ENCODE measurements at places on chromosomes 13 and 19.

- DNase-seq = no peak
Measured at GRCh38 chr13:25380741-25381324, 9.1 kb downstream of the ATP8A2 start.

DNA sequence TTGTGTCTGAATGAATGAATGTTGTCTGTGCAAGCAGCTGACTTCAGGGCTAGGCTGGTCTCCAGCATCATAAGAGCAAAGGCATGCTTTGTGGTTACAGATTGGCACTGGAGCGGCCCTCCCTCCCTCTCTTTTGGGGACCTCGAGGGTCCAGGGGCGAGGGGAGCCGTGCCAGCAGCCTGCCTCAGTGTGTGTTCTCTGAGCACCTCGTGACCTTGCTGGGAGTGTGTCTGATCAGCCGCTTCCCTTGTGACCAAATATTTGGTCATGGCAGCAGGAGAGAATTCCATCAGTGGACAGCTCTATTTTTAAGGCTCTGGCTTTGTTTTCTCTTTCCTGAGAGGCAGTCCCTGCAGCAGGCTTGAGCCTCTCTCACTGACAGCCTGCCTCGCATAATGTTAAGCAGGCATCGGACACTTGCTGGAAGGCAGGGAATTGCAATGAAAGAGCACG is 329.7 kb downstream of the UQCRFS1 start:
- no peak for DNase-seq

- no peak for DNase-seq
Measured at GRCh38 chr19:38251564-38252051, 4.6 kb downstream of the PPP1R14A start.

DNA sequence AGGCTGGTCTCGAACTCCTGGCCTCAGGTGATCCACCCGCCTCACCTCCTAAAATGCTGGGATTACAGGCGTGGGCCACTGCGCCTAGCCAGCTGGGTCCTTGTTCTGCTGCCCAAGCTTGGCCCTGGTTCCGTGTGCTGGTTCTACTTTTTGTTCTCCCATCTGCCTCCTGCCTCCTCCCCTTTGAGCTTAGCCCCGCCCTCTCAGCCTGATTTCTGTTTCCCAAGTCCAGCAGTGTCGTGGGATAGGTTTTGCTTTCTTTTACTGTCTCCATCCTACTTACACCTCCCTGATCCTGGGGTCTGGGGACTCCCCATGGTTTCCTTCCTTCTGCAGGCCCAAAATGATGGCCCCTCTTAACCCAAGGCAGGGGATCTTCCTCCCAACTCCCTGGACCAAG is 2.4 kb downstream of the BLOC1S3 start:
- DNase-seq = no peak

- peak; percentile 35 for DNase-seq
Measured at GRCh38 chr19:39845584-39845932, 621 bp downstream of the FBL start.

DNA sequence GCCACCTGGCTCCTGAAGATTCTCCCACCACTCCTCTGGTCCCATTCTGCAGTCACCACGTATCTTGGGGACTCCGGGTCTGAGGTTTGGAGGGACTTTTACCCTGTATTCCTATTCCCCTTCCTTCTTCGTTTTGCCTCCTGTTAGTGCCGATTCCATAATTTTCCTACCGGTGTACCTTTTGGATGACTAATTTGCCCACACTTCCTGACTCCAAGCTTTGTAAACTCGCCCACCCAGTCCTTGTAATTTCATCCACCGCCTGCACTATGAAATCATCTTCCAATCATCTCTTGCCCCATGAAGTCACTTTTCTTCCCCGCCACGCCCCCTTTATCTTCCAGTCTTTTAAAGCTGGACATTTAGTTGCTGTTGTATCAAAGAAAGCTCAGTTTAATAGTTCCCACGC is 572 bp downstream of the UCHL3 start:
- DNase-seq = no peak

GRCh38 chr19:2962018-2962670 is 15.2 kb upstream of the TLE6 start:
- peak; percentile 55 for DNase-seq

DNA sequence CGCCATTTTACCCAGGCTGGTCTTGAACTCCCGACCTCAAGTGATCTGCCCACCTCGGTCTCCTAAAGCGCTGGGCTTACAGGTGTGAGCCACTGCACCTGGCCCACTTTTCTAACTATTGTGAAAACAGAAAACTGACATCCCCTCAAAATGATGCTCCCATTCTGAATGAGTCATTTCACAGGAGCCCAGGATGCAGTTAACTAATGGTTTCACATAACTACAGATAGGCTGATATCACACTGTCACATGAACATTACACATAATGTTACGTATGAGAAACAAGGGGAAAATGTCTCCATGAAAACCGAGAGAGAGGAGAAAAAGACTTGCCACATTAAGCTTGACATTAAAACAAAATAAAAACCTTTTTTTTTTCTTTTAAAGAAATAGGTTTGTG is 37.5 kb downstream of the N4BP2L2 start:
- DNase-seq = no peak

DNA sequence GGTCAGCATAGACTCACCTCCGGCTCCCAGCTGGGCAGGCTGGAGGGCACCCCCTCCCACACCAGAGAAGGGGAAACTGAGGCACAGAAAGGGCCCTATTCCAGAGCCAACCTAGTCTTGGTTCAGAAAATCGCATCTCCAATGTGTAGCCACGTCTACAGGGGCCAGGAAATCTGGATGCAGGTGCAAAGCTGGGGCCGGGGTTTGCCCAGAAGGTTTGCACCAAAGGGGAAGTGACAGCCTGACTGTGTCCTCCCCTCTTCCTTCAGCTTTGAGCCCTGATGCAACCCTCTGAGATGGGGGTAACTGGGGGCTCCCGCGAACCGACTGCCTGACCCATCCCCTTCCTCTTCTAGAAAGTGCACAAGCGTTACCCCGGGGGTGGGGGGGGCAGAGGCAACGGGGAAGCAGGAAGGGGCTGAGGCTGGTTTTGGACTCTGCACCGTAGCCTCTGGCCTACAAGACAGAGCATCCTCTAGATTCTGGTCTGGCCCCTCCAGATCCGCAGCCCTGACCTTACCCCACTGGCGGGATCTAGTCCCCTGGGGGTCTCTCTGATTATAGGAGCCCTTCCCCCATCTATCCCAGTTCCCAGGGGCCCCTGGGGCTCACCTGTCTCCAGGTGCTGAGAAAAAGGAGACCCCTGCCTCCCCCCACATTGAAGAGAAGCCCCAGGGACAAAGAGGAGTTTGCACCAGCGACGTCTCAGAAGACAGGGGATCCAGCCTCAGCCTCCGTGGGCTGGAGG is 1.1 kb upstream of the ONECUT3 start:
- no peak for DNase-seq

DNA sequence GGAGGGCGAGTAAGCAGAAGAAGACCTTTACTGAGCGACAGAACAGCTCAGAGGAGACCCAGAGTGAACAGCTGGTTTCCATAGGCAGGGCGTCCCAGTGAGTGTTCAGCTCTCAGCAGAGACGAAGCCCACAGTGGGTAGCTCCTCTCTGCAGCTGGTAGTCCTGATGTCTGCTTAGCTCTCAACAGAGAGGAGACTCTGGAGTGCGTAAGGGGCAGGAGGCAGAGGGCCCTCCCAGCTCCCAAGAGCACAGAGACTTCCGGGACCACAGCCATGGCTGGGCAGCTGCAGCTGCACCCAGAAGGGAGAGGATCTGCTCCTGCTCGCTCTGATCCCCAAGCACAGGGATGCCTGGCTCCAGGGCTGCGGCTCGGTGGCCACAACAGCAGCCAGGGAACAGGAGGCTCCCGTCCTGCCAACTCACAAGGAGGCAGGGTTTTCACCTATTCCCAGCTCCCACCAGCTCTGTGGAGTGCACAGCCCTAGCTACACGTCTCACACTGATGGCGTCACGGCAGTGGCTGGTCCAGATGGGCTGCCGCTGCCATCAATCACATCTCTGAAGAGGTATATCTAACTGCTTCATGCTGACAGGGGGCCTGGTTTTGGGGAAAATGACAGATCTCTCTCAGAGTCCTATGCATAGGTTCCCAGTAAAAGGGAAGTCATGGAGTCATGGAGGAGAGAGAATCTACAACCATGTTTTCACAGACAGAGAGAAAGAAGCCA is 2660.1 kb upstream of the PCDH20 start:
- DNase-seq = no peak

DNA sequence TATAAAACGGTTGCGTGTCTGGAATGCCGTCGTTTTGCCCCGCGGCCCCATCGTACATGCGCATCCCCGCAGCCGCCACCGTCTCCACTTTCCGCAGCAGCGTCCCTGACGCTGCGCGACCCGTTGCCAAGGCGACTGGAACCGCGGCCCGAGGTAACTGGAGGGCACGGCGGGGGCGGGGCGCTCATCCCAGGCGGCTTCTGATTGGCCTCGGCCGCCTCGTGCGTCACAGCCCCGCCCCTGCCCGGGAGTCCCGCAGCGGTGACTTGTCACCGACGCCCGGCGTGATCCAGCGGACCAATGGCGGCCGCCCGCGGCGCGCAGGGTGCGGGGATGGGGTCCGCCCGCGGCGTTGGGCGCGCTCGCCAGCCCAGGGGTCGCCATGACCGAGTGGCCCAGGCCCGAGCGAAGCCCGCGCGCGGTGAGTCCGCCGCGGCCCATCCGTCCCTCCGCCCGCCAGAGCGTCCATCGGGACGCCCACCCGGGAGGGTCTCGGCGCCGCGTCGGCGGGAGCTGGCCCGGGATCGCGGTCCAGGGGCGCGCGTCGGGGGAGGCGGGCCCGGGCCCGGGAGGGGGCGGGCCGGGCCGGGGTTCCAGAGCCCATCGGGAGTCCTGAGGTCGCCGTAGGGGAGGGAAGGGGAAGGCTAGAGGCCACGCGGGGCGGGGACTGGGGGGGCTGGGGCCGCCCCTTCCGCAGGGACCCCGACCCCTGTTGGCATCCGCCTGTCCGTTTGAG is at the start of gene ZSCAN1:
Gene ZSCAN1, plus strand, starts transcription at position 285 of the 736 bp plus-strand sequence. CDS start 3,812 bp downstream, outside the sequence.
- DNase-seq = peak; percentile 43

GRCh38 chr13:94556621-94557020 is 39.3 kb downstream of the TGDS start:
- no peak for DNase-seq

- DNase-seq = no peak
Measured at GRCh38 chr13:51829568-51829899, 15.4 kb downstream of the TMEM272 start.

DNA sequence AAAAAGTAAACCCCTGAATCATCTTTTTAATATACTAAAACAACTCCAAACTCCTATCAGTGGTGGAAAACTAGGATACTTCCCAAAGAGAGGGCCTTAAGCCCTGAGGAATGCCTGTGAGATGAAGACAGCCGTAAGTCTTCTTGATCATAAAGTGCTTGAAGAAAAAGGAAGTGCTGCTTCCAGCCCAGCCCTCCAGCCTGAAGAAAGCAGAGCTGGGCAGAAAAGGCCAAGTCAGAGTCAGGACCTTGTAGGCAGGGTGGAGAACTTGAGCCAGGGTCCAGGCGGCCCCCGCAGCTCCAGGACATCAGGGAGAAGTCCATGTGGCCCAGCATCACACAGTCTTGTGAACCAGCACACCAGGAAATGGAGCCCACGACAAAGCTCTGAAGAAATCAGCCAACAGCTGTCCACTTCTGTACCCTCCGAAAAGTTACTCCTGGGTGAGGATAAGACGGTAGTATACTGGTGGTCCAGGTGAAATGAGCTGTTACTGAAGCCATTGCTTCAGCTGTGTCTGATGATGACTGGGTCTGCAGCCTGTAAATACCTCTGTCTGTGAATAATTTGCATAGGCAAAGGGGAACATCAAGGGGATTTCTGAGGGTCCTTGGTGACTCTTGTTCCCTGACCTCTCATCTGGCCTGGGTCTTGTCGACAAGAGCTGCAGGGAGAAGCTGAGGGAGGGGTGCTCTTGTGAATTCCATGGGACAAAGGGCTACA is 18.7 kb upstream of the CRYL1 start:
- no peak for DNase-seq

DNA sequence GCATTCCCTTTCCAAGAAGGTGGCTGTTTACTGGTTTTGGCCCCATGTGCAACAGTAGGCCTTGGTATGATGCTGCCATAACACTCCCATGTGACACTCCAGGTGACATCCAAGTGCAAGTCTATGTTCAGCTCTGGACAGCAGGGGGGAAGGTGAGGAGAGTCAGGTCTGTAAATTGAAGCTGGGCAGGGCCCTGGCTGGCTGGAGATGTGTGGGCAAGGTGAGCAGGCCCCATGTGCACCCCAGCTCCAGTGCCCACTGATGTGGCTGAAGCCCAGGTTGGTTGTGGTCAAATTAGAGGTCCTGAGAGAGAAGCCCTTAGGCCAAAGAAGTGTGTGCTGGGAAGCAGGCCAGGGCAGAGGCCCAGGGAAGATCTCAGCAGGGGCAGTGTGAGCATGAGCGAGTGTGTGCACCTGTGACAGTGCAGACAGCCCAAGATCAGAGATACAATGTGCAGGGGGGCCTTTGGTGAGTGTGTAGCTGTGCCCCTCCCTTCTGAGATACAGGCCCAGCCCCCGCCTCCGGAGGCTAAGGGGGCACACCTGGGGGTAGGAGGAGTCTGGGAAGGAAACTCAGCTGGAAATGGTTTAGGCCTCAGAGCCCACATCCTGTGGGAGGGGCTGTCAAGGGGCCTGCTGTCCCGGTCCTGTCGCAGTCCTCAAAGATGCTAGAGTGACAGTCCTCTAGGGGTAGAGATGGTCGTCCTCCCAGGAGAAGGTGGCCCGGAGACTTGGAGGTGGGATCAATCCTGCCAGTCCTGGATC is 18.6 kb downstream of the DEDD2 start:
- peak; percentile 58 for DNase-seq

DNA sequence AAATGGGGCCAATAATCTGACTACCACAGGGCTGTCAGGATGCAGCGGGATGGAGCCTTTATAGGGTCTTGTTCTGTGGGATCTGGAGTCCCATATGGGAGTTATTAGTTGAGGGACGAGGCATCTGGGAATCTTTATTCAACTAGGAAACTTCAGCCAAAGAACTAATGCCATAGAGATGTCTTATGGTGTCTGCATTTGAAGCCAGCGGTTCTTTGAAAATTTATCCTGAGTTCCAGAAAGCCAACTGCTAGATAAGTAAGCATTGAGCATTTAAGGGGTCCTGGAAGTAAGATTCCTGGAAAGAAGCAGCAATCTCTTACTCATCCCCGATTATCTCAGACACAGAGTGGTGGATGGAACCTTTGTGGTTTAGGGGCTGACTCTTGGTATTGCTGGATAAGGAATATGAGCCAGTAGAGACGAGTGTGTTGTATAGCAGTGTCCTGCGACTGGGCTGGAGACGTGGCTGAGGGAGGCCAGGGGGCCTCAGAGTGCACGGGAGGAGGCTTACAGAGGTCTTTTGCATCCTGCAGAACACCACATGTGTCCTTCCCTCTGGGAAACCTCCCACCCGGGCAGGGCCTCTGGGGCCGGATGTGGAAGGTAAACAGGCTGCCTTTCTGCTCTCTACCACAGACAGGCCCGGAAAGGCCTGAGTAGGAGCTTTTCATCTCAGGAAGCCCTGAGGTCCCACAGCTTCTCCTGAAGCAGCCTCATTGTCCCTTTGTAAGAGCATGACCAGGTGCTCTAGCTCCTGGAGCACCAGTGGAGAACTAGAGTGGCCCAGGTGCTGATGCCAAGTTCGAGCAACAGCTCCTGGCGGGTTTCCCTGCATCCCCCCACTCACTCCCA is 28.8 kb downstream of the ACTN4 start:
- no peak for DNase-seq

GRCh38 chr13:101309014-101309619 is 107.2 kb downstream of the NALCN start:
- DNase-seq = no peak
